ENCODE measurements at places on chromosomes 4 and X.

DNA sequence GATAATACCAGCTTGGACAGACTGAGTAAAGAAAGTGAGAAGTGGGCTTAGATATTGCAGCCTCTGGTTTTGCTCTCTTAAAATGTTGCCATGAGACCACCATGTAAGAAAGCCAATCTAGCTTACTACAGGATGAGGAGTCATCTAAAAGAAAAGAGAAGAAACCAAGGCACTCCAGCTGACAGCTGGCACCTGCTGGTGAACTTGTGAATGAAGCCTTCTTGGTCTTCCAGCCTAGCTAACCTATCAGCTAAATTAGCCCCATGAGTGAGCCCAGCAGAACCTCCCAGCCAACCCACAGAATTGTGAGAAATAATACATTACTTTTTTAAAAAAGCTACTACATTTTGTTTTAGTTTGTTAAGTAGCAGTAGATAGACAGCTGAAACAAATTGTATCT, 154.5 kb upstream of the QRFPR start:
- DNase-seq: no peak

- no peak for DNase-seq
Observed at GRCh38 chrX:12974305-12974795, 560 bp upstream of the TMSB4X start.

DNA sequence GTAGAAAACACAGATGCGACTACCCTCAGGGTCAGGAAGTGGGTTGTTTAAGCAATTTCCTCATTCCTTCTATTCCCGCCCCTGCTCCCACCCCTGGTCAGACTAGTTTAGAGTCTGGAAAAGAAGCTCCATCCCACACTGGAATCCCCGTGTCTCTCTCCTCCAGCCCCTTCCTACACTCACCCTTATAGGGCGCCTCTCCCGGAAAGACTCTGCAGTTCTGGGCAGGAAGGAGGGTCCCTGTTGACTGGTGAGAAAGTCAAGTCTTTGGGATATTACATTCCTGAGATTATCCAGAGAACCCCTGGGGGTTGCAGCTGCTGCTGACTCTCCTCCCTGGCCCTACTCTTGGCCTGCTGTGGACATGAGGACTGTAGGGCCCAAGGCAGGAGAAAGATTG, 11.9 kb downstream of the STARD8 start:
- DNase-seq: peak; percentile 29

DNA sequence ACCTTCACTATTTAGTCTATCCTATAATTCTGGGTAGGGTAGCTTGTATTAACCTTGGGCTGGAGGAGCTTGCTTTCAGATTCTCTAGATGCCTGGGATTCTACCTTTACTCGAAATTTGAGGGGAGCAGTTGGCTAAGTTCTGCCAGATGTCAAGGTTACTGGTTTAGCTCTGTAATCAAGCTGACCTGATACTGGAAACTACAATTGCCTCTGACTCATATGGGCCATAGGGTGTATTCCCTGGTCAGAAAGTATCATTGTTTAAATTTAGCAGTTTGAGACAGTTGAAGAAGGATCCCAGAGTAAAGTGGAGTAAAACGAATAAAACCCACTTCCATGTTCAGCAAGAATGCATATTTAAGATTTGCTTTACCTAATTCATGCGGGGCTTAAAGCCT, 337.6 kb downstream of the SPIN4 start:
- DNase-seq: no peak

GRCh38 chr4:76622126-76622525, 187.1 kb downstream of the SHROOM3 start:
- DNase-seq: no peak
